NCI-H524 treated with DMSO at 0.1 percent for 48 hours (cell line): ENCODE measurements at places on chromosomes 5 and 9.

GRCh38 chr9:14320271-14321181, 6.6 kb upstream of the NFIB start:
- DNase-seq = no peak

DNA sequence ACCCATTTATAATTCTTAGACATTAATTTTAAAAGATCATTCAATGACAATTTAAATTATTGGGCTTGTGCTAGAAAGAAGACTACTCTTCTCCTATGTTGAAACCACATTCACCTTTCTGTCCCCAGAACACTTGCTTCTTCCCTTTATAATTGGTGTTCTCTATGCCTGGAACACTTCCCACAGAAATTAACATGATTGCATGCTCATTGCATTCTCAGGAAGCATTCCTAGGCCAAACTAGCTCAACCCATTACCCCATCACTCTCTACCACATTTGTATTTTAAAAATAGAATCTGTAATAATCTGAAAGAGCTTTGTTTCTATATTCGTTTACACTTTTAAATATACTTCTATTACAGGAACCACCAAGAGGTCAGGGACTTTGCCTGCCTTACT, 184.7 kb downstream of the MEF2C start:
- DNase-seq = no peak

DNA sequence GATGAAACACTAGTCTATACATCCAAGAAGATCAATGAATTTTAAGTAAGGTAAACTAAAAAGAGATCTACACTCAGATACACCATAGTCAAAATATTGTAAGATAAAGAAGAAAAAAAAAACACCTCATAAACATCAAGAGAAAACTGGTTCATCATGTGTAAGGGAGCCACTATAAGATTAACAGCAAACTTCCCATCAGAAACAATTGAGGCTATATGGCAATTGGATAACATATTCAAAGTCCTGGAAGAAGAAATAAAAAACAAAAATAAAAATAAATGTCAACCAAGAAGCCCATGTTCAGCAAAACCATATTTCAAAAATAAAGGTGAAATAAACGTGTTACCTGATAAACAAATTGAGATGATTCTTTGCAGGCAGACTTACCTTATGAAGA, 3.6 kb downstream of the OR13C8 start:
- no peak for DNase-seq

DNA sequence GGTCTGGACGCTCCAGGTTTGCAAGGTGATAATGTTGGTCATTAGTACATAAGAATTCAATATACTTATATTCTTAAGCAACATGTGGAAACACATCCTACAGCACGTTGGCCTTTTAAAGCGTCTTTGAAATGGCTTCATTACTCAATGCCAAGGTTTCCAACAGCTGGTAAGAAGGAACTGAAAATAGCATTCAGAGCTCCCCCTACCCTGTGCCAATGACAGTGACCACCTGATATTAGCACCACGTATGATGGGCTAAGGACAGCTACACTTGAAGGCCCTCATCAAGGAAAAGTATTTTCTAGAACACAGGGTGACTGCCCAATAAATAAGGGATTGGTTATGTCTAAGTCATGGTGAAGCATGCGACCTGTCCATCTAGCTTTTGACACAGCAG, 9.9 kb downstream of the ZNF622 start:
- no peak for DNase-seq
